Activated CD8-positive, alpha-beta T cell treated with anti-CD3 and anti-CD28 coated beads for 36 hours (primary cell): ENCODE measurements at places on chromosomes 7 and 10. TPM values are rescaled to one million over a fixed set of nuclear protein-coding genes. Genes with fewer than 3 reads are reported as not detected.

DNA sequence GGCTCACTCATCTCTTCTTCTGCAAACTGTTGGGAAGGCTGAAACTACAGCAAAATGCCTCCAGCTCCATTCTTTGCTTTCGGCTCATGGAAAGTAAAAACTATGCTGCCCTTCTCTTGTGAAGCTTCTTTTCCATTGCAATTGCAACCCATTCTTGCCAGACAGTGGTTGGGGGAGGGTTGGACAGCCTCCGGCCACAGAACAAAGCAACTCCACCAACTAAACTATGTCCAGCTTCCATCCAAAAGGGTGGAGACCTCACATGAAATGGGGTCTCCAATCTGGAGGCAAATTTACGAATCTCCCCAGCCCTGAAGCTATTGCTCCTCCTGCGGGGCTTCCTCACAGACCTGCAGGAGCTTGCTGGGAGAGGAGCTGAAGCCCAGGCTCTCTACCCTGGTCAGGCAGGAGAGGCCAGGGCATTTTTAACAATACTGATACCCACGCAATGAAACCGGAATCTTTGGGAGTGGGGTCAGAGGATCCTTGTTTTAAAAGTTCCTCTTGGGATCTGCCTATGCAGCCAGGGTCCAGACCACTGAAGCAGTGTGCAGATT, 549 bp downstream of the GPNMB start:
- peaks cover 56% of the 10 kb centered on the region for H3K27me3 ChIP-seq
- no peak overlapping the region for H3K4me3 ChIP-seq
- no peaks in the 10 kb centered on the region for H3K36me3 ChIP-seq
- no peak for DNase-seq
- peaks cover 2% of the 10 kb centered on the region for H3K4me1 ChIP-seq

DNA sequence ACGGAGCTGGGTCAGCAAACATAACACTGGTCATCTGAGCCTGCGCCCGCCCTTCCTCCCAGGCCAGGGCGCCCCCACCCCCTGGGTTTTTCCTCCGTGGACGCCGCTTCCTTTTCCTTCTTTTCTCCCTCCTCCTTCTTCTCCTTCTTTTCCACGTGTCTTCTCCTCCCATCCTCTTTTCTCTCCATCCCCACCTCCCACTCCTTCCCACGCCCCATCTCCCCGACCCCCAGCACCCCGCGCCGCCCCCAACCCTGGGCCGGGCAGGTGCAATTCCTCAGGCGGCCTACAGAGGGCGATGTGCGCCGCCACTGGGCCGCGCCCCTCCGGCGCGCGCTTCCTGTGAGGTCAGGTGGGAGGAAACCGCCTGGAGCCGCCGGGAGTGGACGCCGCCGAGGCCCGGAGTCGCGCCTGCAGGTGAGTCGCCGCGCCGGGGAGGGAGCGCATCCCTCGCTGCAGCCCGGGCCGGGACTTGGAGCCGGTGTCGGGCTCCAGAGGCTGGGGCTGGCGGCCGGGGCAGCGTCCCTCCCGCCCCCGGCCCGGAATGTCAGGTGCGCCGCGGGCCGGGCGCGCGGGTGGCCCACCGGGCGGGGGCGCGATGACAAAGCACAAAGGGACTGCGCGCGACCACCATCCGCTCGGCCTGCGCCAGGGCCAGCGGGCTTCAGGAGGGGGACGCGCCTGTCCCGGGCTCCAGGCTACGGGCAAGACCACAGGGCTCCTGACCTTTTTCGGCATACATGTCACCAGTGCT, at the start of gene FAM241B:
Gene FAM241B, plus strand, starts transcription at position 351 of the 754 bp plus-strand sequence. CDS start 1,497 bp downstream, outside the sequence.
- H3K36me3 ChIP-seq, result no peaks in the 10 kb centered on the region
- peak; percentile 81 for DNase-seq
- H3K4me3 ChIP-seq, result peak within 1 kb of the TSS; percentile 64

- H3K36me3 ChIP-seq, result peaks cover 29% of the 10 kb centered on the region
- H3K4me3 ChIP-seq, result no peak overlapping the region
- peak overlapping the region; percentile 89 for H3K27ac ChIP-seq
- H3K4me1 ChIP-seq, result peaks cover 27% of the 10 kb centered on the region
Observed at GRCh38 chr7:127650847-127651555, 993 bp upstream of the SND1 start.

The LRIT1 gene
- not detected for total RNA-seq

DNA sequence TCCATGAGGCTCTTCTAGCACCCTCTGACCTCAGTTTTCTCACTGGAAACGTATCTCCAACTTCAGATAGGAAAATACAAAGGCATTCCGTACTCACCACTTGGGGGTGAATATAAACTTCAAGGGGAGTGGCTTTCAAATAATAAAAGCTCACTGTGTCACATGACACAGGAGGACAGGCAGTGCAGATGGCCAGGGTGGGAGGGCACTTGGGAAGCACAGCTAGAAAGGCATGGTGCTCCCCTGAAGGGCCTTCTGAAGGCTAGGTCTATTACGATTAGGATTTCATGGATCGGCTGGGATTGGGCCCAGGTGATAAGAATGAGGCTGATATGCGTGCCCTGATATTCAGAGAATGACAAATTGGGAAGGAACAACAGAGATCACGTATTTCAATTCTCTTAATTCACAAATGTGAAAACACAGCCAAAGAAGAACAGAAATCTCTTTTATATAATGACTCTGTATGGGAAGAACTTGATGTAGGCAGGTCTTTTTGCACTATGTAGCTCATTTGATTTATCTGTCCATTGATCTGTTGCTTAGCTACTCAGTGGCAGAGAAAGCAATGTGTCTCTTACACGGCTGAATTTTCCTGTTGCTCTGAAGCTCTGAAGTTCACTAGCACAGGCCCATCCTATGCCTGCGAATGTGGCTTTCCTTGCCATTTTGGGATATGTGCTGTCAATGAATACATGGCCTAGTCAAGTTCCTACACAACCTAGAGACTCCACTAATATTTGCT, 83.0 kb downstream of the BEND7 start:
- no peaks in the 10 kb centered on the region for H3K36me3 ChIP-seq
- H3K27me3 ChIP-seq, result peaks cover 22% of the 10 kb centered on the region
- H3K27ac ChIP-seq, result no peak overlapping the region
- no peak for DNase-seq
- H3K4me3 ChIP-seq, result no peak overlapping the region

The ADIRF gene
- not detected for total RNA-seq

DNA sequence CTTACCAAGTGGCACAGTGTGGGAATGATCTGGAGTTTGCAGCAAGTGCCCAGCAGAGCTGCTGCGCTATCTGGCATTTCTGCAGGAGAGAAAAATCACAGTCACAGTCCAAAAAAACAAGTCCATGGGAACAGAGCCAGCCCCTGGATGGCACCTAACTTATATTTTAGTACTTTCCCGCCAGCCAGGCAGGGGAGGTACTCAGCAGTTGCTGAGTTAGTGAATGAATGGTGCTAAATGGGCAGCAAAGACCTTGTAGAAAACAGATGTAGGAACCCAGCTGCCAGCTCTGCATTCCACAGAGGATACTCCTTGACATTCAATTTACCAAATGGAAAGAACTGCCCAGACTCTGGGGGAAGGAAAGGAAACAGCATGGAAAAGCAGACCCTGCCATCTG, 54.5 kb downstream of the GSDME start:
- no peaks in the 10 kb centered on the region for H3K27me3 ChIP-seq
- H3K27ac ChIP-seq, result no peak overlapping the region
- no peak for DNase-seq
- H3K4me1 ChIP-seq, result no peaks in the 10 kb centered on the region

DNA sequence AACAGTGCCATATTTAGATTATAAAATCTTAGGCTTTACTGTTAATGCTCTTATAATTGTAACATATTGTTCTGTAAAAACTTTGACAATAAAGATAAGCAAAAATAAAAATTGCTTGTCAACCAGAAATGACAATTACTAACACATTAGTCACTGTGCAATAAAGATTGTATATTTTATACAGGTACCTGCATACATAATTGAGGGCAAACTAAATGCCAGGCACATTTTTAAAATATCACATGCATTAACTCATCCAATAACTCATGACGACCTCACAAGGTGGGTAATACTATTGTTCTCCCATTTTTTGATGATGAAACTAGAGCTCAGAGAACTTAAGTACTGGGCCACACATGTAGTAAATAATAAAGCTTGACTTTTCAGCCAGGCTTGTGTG, 1020.2 kb upstream of the C7orf33 start:
- H3K4me1 ChIP-seq, result no peaks in the 10 kb centered on the region
- no peak overlapping the region for H3K27ac ChIP-seq
- no peaks in the 10 kb centered on the region for H3K27me3 ChIP-seq
- H3K4me3 ChIP-seq, result no peak overlapping the region
- H3K36me3 ChIP-seq, result no peaks in the 10 kb centered on the region

DNA sequence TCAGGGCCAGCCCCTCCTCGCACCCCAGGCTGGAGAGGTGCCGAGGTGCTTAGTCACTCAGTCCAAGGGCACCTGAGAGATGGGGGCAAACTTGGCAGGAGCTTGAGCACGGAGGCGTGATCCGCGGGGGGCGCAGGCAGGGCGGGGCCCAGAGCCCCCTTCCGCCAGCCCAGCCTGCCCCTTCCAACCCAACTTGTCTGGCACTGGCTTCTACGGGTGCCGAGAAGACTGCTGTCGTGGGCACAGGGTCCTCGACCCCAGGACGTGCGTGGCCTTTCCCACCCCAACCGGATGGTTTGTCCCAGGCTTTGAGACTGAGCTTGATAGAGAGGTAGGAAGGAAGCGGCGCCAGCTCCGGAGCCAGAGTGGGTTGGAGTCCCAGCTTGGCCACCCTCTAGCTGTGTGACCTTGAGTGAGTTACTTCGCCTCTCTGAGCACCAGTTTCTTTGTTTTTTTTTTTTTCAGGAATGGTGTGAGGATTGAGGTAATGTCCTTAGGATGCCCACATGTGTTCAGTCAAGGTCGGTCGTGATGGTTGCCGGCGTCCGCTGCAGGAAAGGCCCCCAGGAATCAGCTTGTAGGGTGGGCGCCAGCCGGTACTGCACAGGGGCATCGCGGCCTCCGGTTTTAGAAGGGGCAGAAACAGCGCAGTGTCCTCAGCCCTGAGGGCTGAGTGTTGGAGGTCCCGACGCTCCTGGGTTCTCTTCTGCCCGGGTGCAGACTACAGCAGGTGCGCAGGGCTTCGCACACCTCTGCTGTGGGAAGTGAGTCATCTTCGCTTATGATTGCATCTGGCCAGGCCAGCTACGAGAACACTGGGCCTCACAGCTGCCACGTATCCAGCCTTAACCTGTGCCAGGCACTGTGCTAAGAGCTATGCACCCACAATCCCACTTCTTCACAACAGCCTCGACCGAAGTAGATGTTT, 28.6 kb upstream of the VAX1 start:
- no peak overlapping the region for H3K27ac ChIP-seq
- no peaks in the 10 kb centered on the region for H3K36me3 ChIP-seq

DNA sequence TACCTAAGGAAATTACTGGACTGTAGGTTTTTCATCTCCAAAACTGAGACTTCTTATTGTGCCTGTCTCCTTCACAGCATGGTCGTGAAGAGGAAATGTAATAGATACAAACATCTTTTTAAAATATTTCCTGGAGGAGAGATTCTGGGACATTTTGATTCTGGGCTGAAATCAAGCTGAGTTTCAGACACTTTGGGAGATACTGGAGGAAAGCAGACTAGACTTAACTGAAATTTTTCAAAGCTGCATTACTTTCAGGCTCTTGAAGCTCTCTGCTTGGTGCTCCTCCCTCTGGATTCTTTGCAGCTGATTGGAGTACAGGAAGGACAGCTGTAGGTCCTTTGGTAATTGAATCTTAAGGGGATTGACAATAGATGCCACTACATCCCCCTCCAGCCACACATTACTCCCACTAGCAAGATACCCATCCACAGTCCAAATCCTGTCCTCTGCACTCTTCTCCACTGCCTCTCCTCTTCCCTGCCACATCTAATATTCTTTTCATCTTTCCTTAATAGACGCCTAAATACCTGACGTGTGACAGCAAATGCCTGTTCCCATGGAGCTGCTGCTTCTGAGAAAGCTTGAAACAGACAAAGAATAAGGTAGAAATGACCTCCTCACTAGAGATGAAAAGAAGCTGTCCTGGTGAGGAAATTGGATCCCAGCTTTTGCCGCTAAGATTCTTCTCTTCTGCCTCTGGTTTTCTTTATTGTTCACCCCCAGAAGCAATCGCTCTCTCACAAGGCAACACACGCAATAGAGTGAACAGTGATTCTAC, 111.5 kb upstream of the PHYHIPL start:
- no peak overlapping the region for H3K4me3 ChIP-seq
- peaks cover 2% of the 10 kb centered on the region for H3K27me3 ChIP-seq
- H3K36me3 ChIP-seq, result no peaks in the 10 kb centered on the region
- H3K4me1 ChIP-seq, result no peaks in the 10 kb centered on the region
- no peak for DNase-seq

GRCh38 chr7:132352800-132353199, 223.5 kb downstream of the PLXNA4 start:
- peaks cover 17% of the 10 kb centered on the region for H3K27me3 ChIP-seq
- no peaks in the 10 kb centered on the region for H3K36me3 ChIP-seq
- no peaks in the 10 kb centered on the region for H3K4me1 ChIP-seq
- no peak overlapping the region for H3K27ac ChIP-seq

The TRIM8 gene
- total RNA-seq, result 39.5 TPM

- no peaks in the 10 kb centered on the region for H3K27me3 ChIP-seq
- H3K4me1 ChIP-seq, result peaks cover 8% of the 10 kb centered on the region
- H3K27ac ChIP-seq, result no peak overlapping the region
- peak; percentile 16 for DNase-seq
Observed at GRCh38 chr10:47178537-47179290, 121.3 kb upstream of the GDF10 start.

The NUTM2E gene
- total RNA-seq, result not detected

GRCh38 chr10:62121187-62121530, 147.5 kb downstream of the RTKN2 start:
- no peak for DNase-seq
- H3K36me3 ChIP-seq, result peaks cover 13% of the 10 kb centered on the region

- no peak overlapping the region for H3K4me3 ChIP-seq
- peaks cover 20% of the 10 kb centered on the region for H3K36me3 ChIP-seq
- DNase-seq, result no peak
- peaks cover 8% of the 10 kb centered on the region for H3K4me1 ChIP-seq
- H3K27ac ChIP-seq, result no peak overlapping the region
Observed at GRCh38 chr7:156785998-156786543, 106.9 kb downstream of the LMBR1 start.

DNA sequence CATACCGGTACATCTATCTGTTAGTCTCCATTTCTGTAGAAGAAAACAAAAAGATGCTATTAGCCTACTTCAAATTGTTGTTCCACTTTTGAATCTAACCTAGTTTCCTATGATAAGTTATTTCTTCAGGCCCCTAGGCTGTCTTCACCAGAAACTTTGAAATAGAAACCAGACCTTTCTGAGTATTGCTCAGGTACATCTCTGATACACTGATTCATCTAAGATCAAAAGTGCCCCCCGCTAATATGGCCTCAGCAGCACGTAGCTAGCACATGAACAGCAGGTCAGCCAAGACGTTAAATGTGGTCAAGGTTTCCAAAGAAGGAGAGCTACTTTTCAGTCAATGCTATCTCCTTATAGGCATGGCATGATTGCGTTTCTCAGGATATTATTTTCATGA, 23.6 kb downstream of the CTAGE6 start:
- H3K27me3 ChIP-seq, result no peaks in the 10 kb centered on the region
- no peak overlapping the region for H3K4me3 ChIP-seq
- no peak for DNase-seq
- H3K4me1 ChIP-seq, result peaks cover 18% of the 10 kb centered on the region

The CDC14C gene
- not detected for total RNA-seq

GRCh38 chr7:155213955-155214740, 83.5 kb upstream of the INSIG1 start:
- DNase-seq, result no peak
- H3K4me1 ChIP-seq, result peaks cover 7% of the 10 kb centered on the region
- H3K27me3 ChIP-seq, result peaks cover 5% of the 10 kb centered on the region
- H3K4me3 ChIP-seq, result no peak overlapping the region
- no peaks in the 10 kb centered on the region for H3K36me3 ChIP-seq
